Ascending aorta (tissue), 2 donors: ENCODE measurements at places on chromosomes 2 and 18. TPM values are rescaled to one million over a fixed set of nuclear protein-coding genes. Genes with fewer than 3 reads are reported as not detected.

The NGEF gene
- total RNA-seq: 0.43 TPM

The OTOS gene
- total RNA-seq: not detected

The ANKRD62 gene
- not detected for total RNA-seq

The RTKN gene
- total RNA-seq: 9.5 TPM

The SH2D6 gene
- total RNA-seq: not detected

DNA sequence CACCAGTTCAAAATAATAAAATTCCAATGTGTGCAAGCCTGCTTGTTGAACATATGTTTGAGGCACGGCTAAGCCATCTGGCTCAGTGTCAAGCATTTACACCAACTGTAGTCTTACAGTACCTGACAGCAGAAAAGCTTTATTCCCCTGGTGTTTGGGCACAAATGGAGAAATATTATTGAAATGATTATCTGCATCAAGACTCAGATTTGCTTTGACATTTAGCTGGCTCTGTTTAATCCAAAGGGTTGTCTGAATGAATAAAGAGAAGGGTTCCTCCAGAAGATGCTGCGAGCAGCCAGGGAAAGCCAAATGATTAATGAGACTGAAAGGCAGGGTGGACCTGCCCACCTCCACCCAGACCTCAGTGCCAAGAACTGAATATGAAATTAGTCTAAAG is 393.2 kb upstream of the GALNT5 start:
- DNase-seq: no peak

DNA sequence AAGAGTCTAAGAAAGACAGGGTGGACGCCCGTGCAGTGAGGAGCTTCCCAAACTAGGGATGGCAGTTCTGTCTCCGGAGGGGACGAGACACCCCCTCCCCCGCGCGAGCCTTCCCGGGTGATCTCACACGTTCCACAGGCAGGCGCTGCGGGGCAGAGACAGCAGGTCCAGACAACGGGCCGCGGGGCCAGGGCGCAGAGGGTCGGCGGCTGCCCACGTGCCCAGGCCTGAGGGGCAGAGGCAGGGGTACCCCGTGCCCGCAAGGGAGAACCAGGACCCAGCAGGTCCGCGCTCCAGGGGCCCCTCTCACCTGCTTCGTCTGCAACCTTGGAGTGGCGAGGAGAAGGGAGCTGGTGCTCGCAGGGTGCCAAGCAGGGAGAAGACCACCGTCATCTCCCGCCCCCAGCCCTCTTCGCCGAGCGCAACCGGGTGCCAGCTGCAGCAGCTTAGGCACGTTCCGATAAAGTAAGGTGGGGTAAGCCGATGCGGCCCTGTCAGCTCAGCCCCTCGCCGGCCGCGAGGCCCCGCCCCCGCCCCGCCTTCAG is at the start of gene GPR155:
GPR155 (minus strand) TSS at position 467 of the 545 bp plus-strand sequence. CDS start 5,073 bp downstream, outside the sequence.
- peak; percentile 83 for DNase-seq

The VWA3B gene
- not detected for total RNA-seq
